Lower lobe of right lung (tissue), 2 donors: ENCODE measurements at places on chromosomes 6 and 20. TPM values are rescaled to one million over a fixed set of nuclear protein-coding genes. Genes with fewer than 3 reads are reported as not detected.

The PRDM13 gene
- not detected for total RNA-seq

The ZNF322 gene
- total RNA-seq, result 25.6 TPM

The EGFL8 gene
- 13.4 TPM for total RNA-seq

The SLC2A10 gene
- total RNA-seq, result 11.5 TPM

The SLC16A10 gene
- total RNA-seq, result 11.9 TPM

The OR14J1 gene
- total RNA-seq, result not detected

The LY6G6F gene
- 0.97 TPM for total RNA-seq

The CDKAL1 gene
- 16.0 TPM for total RNA-seq

The CALHM6 gene
- total RNA-seq, result 9.1 TPM

The SRPK1 gene
- 30.9 TPM for total RNA-seq

The RFX6 gene
- total RNA-seq, result not detected

The KCNS1 gene
- total RNA-seq, result 3.5 TPM

The SYTL3 gene
- 13.9 TPM for total RNA-seq

The PROKR2 gene
- total RNA-seq, result not detected

The LY6G5C gene
- 2.9 TPM for total RNA-seq

The BTNL2 gene
- not detected for total RNA-seq

The CD93 gene
- 99.7 TPM for total RNA-seq

The TREM2 gene
- 58.5 TPM for total RNA-seq

The HLA-G gene
- 1.8 TPM for total RNA-seq

The TRERF1 gene
- total RNA-seq, result 5.6 TPM

The SCRT2 gene
- total RNA-seq, result not detected

The ZNF391 gene
- total RNA-seq, result 2.0 TPM

The SLC17A2 gene
- total RNA-seq, result not detected

The DNMT3B gene
- 1.1 TPM for total RNA-seq

The EFCAB8 gene
- 0.30 TPM for total RNA-seq

The TREML1 gene
- total RNA-seq, result 2.0 TPM

The SGK2 gene
- 1.2 TPM for total RNA-seq

The SNAI1 gene
- total RNA-seq, result 1.9 TPM

The PSORS1C2 gene
- not detected for total RNA-seq

The OLIG3 gene
- total RNA-seq, result not detected

The ELOVL2 gene
- total RNA-seq, result 0.21 TPM

The SYCP2 gene
- 3.5 TPM for total RNA-seq

The TGM3 gene
- 0.32 TPM for total RNA-seq

The TMC2 gene
- total RNA-seq, result 0.92 TPM

The PRIM2 gene
- total RNA-seq, result 9.1 TPM

The STX11 gene
- 54.1 TPM for total RNA-seq

The PTPN1 gene
- 78.2 TPM for total RNA-seq

The INSM1 gene
- total RNA-seq, result not detected

The IPCEF1 gene
- total RNA-seq, result 7.9 TPM

The SNX21 gene
- 24.1 TPM for total RNA-seq

The LGSN gene
- total RNA-seq, result 1.7 TPM

The TBX18 gene
- 1.5 TPM for total RNA-seq

The ZNFX1 gene
- total RNA-seq, result 53.9 TPM

The ANKRD66 gene
- total RNA-seq, result 4.0 TPM

The HCRTR2 gene
- not detected for total RNA-seq

The CRISP2 gene
- total RNA-seq, result 0.83 TPM

The RNF217 gene
- total RNA-seq, result 25.5 TPM
